ENCODE measurements at places on chromosomes 7 and 10.
A peak's percentile ranks its signal among the peaks of the same experiment; 100 is the strongest.

DNA sequence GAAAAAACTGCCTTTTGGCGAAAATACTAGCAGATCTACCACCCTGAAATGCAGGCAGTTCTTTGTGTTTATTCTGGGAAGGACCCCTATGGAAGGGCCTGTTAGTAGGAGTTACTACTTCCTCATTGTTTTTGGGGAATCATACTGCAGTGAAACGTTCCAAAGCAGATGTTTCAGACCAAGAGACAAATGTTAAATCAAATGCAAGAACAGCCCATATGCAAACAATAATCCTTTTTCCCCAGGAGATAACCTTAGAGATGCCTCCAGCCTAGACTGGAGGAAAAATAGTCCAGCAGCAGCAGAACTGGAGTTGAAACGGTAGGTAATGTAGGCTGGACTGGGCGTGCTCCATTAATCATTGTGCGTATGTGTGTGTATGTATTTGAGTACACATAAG is 65.9 kb upstream of the VWDE start:
- DNase-seq = no peak

- DNase-seq = peak; percentile 17
Measured at GRCh38 chr10:74750848-74751274, 75.5 kb upstream of the KAT6B start.

DNA sequence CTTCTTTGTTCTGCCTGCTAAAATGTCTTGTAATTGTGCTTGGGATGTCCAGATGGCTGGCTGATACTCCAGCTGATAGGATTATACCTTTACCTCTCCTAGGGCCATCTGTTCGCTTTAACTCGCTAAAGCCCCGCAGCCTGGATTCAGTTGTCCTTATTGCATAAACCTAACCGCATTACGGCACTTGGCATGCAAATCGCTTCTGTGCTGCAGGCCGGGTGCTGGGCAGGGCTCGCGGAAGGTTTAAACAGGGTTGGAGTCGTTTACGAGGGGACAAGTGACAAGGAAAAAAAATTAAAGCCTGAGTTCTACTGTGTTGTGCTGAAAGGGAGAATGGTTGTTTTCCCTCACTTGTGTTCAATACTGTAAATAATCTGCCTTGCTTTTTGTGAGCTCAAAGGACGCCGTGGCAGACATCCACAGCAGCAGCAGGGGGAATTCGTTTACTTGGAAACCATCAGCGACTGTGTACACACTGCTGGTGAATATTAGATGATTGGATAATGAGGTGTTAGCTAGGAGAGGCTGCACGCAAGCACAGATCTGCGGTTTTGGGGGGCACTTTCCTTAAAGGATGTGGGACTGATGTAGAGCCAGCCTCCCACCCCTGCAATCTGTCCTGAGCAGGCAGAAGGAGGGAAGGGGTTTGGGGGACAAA is 93.0 kb downstream of the EBF3 start:
- no peak for DNase-seq

DNA sequence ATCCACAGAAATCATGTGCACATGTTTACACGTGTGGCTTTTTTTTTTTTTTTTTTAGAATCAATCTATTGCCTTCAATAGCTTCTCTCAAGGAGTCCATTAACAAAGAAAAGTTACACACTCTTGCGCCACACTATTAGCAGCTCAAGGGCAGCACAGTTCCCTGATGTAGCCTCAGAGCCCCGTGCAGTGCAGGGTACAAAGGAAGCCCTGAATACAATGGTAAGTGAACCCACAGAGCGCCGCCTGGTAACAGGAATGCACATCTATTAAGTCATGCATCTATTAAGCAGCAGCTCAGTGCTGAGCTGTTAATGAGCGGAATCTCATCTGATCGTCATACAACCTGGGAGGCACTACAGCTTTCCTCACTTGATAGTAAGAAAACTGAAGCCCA is 113.7 kb upstream of the PDLIM1 start:
- DNase-seq = no peak

GRCh38 chr10:14507176-14507575 is 176.5 kb upstream of the FRMD4A start:
- peak; percentile 75 for DNase-seq

- DNase-seq = no peak
Measured at GRCh38 chr10:45468079-45468478, 94.1 kb downstream of the ALOX5 start.

DNA sequence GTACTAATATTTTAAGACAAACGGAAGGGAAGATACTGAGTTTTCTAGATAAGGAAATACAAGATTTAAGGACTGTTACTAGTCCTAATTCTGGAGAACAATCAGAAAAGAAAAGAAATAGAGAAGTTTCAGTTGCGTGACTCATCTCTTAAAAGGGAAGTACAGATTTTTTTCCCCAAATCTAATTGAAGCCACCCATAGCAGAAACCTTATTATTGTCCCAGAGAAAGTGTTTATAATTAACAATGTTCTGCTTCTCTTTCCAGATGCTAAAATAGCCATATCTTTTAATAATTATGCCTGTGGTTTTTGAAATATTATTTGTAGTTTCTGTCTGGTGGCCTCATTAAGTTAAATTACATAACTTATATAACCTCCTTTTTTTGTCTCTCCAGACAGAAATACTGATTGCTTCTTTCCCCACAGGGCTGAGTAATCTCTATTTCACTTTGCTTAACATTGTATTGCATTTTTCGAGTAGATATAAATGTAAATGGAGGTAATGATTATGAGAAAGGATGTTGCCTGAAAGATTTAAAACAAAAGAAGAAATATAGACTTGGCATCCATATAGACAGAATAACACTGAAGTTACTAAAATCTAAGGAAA is 240.7 kb upstream of the MBL2 start:
- no peak for DNase-seq

- DNase-seq = no peak
Measured at GRCh38 chr7:147363101-147363500, 1227.5 kb upstream of the C7orf33 start.

- no peak for DNase-seq
Measured at GRCh38 chr7:2516194-2516555, 3.4 kb upstream of the LFNG start.

GRCh38 chr7:88243345-88243909 is 23.6 kb upstream of the SRI start:
- peak; percentile 23 for DNase-seq

- no peak for DNase-seq
Measured at GRCh38 chr7:112144284-112145059, 61.7 kb downstream of the DOCK4 start.

GRCh38 chr10:20494474-20494873 is 402.6 kb downstream of the NEBL start:
- DNase-seq = no peak

GRCh38 chr10:48464121-48464870 is 140.6 kb downstream of the ARHGAP22 start:
- no peak for DNase-seq

- DNase-seq = no peak
Measured at GRCh38 chr10:86708783-86709380, 40.6 kb downstream of the LDB3 start.

DNA sequence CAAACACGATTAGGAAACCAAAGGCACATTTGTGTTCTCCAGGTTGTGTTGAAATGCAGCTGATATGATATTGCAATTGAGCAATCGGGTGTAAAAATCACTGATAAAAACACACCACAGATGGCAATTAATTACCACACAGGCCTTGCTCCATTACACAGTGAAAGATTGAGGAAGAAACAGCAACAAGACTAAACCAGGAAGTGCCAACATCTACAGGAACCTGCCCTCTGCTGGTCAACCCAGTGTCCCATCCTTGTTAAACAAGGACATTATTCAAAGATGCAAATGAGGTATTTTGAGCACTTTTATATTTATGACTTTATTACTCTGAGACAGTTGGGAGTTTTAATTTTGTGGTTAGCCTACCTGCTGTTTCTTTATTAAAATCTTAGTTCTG is 765.6 kb upstream of the GHITM start:
- no peak for DNase-seq

GRCh38 chr7:130912082-130912861 is 178.3 kb upstream of the KLF14 start:
- DNase-seq = no peak

GRCh38 chr7:3282457-3282856 is 18.6 kb upstream of the SDK1 start:
- DNase-seq = no peak

- peak; percentile 83 for DNase-seq
Measured at GRCh38 chr7:105691680-105692564, 110.6 kb upstream of the EFCAB10 start.

DNA sequence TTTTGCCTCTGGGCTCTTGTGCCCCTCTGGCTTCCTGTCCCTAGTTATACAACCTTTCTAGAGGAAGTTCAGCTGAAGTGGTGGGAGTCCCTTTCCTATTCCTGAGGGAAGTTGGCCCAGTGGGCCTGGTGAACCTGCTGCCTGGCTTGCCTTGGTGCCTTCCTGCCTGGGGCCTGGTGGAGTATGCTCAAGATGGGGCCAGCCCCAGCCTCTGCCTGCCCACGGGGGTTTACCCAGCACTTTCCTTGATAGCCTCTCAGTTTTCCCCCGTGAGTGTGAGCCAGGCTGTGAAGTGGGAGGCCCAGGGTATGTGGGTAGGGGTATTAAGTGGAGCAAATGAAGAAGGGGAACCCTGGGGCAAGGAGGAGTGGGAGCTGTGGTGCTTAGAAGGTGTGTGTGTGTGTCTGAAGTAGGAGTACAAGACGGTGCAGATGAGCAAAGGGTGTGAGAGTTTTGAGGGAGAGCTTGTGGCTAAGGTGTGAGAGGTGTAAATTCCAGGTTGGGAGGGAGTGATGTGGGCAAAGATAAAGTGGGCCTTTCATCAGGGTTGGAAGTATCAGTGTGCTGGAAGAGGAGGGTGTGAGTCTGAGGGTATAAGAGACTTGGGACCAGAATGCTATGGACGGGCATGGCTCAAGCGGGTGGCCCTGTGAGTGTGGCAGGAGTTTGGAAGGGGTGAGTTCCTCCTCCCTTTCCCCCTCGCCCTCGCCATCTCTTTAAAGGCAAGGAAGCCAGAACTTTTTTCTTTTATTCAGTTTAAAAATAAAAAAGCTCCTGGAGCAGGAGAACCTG is 10.9 kb upstream of the PAX2 start:
- DNase-seq = no peak

- no peak for DNase-seq
Measured at GRCh38 chr7:25181532-25181931, 46.8 kb downstream of the NPVF start.

GRCh38 chr7:15554081-15554480 is 7.7 kb downstream of the AGMO start:
- DNase-seq = no peak

DNA sequence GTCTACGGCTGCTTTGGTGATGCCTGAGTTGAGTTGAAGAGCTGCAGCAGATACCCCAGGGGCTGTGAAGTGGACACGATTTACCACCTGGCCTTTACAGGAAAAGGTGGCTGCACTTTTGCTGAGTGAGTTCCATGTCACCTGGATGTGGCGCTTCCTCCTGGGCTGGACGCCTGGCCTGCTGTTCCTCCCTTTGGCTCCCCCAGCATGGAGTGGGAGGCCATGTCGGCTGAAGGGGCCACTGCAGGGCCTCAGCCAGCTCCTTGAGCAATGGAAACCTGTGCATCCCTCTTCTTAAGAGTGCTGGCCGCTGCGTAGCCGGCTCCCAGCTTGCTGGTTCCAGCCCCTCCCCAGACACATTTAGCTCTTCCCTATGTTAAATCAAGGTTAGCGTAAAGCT is 221.0 kb downstream of the GLRX3 start:
- no peak for DNase-seq

DNA sequence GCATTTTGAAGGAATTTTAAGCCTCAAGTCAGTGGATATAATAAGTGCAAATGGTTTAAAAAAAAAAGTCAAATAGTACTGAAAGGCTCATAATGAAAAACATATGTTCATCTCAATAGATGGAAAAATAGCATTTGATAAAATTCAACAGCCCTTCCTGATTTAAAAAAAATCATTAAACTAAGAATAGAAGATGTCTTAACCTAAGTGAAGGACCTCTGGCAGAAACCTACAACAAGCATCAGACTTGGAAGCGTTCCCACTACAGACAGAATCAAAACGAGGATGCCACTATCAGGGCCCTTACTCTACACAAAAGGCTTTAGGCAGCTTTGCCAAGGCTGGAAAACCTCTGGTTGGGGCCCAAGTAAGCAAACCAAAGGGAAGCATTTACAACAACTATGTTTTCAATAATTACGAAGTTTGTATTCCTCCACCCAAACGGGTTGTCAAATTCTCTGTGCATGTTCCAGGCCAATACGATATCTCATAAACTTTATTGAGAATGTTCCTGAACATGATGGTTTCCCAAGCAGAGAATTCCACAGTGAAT is 45.1 kb downstream of the CYTH3 start:
- no peak for DNase-seq

- no peak for DNase-seq
Measured at GRCh38 chr7:85103962-85104361, 82.9 kb downstream of the SEMA3D start.

DNA sequence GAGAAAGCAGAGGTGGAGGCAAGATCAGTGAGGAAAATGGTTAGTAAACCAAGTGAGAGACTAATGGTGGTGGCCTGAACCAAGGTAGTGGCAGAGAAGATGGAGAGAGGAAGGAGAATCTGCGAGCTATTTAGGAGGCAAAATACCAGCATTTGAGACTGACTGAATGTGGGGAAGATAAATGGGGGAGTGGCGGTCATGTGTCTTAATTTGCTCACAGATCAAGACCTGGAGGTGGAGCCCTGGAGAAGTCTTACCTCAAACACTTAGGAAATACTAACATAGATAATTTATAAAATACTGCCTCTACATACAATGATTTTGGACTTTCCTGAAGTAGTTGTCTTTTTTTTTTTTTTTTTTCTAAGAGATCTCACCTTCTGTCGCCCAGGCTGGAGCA is 34.7 kb downstream of the ICA1 start:
- DNase-seq = no peak

- DNase-seq = no peak
Measured at GRCh38 chr7:135321556-135321955, 87.9 kb downstream of the STRA8 start.

GRCh38 chr7:136868496-136869000 is at the start of gene CHRM2:
TSS of gene CHRM2 (plus strand) at chr7:136868652. CDS start at chr7:137014866, 146,214 bp downstream.
- no peak for DNase-seq

DNA sequence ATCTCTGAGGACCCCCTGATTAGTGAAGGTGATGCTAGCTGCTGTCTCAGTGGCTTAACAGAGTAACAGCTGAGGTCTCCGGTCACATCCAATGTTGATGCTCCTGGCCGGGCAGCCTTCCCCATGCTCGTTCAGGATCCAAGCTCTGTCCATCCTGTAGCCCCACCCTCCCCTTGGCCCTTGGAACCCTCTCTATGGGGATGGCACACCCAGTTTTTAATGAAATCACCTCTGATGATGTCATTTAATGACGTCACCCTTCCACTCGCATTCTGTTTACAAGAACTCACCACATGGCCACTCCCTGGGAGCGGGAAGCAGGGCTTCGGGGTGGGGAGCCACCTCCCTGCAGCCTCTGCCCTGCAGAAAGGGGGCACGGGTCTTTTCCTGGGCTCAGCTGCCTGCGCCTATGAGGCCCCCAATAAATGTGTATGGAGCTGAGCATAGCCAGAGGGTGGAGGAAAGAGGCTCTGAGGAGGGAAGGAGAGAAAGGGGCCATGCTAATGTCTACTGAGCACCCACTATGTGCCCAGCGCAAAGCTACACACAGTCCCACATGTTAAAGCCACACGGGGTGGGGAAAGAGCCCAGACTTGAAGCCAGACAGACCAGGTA is 95.5 kb downstream of the OAT start:
- no peak for DNase-seq

Measured in CD4-positive, alpha-beta T cell treated with Interleukin-4 for 4 hours (primary cell).